Peyer's patch (tissue), 4 donors: ENCODE measurements at places on chromosomes 6 and 20. TPM values are rescaled to one million over a fixed set of nuclear protein-coding genes. Genes with fewer than 3 reads are reported as not detected.
A peak's percentile ranks its signal among the peaks of the same experiment; 100 is the strongest.

Gene ARMC2
- 7.4 TPM for total RNA-seq

GRCh38 chr6:84521511-84521910, 242.9 kb downstream of the TBX18 start:
- no peaks in the 10 kb centered on the region for H3K36me3 ChIP-seq
- no peak overlapping the region for H3K27ac ChIP-seq
- DNase-seq, result no peak
- H3K4me1 ChIP-seq, result no peaks in the 10 kb centered on the region
- no peaks in the 10 kb centered on the region for H3K27me3 ChIP-seq

GRCh38 chr20:47456952-47457724, 44.5 kb upstream of the NCOA3 start:
- H3K27ac ChIP-seq, result no peak overlapping the region
- no peaks in the 10 kb centered on the region for H3K36me3 ChIP-seq
- no peaks in the 10 kb centered on the region for H3K4me1 ChIP-seq
- H3K4me3 ChIP-seq, result no peak overlapping the region
- H3K27me3 ChIP-seq, result no peaks in the 10 kb centered on the region
- no peak for DNase-seq

- DNase-seq, result no peak
- no peaks in the 10 kb centered on the region for H3K27me3 ChIP-seq
- H3K36me3 ChIP-seq, result no peaks in the 10 kb centered on the region
- H3K27ac ChIP-seq, result no peak overlapping the region
- no peaks in the 10 kb centered on the region for H3K4me1 ChIP-seq
Observed at GRCh38 chr20:36062799-36063198, 91.7 kb upstream of the EPB41L1 start.

DNA sequence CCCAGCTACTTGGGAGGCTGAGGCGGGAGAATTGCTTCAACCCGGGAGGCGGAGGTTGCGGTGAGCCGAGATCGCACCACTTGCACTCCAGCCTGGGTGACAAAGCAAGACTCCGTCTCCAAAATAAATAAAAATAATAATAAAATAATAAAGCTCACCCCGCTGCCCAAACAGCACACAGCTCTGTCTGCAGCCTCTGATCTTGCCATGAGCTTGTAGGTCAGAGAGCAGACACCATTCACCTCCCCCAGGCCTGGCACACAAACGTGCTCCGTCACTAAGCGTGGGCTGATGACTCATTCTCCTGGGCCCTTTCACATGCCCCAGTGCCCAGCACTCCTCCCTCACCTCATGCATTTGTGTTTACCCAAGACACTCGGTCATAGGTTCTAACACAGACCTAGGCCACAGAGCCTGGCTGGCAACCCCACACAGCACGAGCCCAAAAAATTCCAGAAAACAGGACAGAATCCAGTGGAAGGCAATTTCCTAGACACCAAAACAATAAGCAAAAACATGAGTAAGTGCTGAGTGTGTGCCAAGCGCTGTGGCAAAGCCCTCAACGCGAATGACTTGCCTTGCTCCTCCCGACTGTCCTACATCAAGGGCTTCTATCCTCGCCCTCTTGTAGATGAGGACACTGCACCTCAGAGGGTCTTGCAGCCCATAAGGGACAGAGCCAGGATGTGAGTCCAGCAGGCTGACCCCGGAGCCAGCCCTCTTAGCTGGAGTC, 18.0 kb downstream of the ATP9A start:
- peak; percentile 90 for DNase-seq
- peak overlapping the region; percentile 92 for H3K27ac ChIP-seq
- H3K4me1 ChIP-seq, result peaks cover 3% of the 10 kb centered on the region
- no peaks in the 10 kb centered on the region for H3K27me3 ChIP-seq
- H3K36me3 ChIP-seq, result no peaks in the 10 kb centered on the region

GRCh38 chr6:108210556-108210955, 44.7 kb downstream of the NR2E1 start:
- DNase-seq, result no peak
- H3K27me3 ChIP-seq, result no peaks in the 10 kb centered on the region
- no peaks in the 10 kb centered on the region for H3K36me3 ChIP-seq
- no peaks in the 10 kb centered on the region for H3K4me1 ChIP-seq

DNA sequence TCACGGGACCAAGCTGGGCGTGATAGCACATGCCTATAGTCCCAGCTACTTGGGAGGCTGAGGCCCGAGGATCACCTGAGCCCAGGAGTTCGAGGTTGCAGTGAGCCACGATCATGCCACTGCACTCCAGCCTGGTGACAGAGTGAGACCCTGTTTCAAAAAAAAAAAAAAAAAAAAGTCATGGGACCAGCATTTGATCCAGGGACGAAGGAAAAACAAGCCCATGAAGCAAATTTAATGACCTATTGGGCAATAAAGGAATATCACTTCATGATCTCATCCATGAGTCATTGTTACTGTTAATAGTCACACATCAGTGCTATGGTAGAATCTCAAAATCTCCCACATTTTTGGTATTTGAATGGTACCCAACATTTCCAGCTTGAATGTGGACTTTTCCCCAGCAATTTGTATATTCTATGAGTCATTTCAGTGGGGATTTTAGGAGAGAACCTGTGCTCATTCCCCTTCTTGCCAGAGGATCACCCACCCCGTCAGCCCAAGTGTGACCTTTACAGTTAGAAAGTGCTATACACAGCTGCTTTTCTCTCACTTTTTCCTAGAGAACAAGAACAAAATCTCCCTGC, 8.5 kb upstream of the SOD2 start:
- H3K4me1 ChIP-seq, result peaks cover 8% of the 10 kb centered on the region
- peak overlapping the region; percentile 60 for H3K27ac ChIP-seq
- H3K36me3 ChIP-seq, result no peaks in the 10 kb centered on the region
- H3K4me3 ChIP-seq, result no peak overlapping the region
- no peak for DNase-seq
- no peaks in the 10 kb centered on the region for H3K27me3 ChIP-seq

DNA sequence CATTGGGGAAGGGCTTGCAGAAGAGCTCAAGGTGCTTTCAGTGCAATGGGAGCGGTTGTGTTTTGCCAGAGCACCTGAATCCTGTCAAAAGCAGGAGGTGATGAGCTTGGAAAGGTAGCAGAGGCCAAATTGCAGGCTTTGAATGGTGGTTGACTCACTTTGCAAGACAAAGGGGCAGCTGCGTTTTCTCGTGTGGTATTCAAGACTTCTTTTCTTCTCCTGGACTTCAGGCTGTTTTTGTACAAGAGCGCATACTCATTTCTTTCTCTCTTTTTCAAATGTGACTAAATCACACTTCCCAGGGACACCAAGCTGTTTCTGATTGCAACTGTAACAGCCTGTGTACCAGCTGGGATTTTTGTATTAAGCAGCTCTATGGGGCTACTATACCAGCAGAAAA, 32.3 kb downstream of the GHRH start:
- no peaks in the 10 kb centered on the region for H3K4me1 ChIP-seq
- H3K4me3 ChIP-seq, result no peak overlapping the region
- no peaks in the 10 kb centered on the region for H3K27me3 ChIP-seq
- H3K36me3 ChIP-seq, result no peaks in the 10 kb centered on the region
- no peak overlapping the region for H3K27ac ChIP-seq
